ENCODE measurements at places on chromosomes 16 and 17. TPM values are rescaled to one million over a fixed set of nuclear protein-coding genes. Genes with fewer than 3 reads are reported as not detected.

Gene ALOX12B
- polyA plus RNA-seq, result 2.4 TPM

Gene CCR7
- polyA plus RNA-seq, result 802 TPM

Gene DOK4
- polyA plus RNA-seq, result 0.22 TPM

Gene KRT24
- not detected for polyA plus RNA-seq

Gene PITPNM3
- 0.07 TPM for polyA plus RNA-seq

Gene ELMO3
- polyA plus RNA-seq, result 0.24 TPM

Gene PLLP
- polyA plus RNA-seq, result 0.51 TPM

Gene PDILT
- polyA plus RNA-seq, result not detected

Gene GPR179
- polyA plus RNA-seq, result not detected

Gene TEKT1
- not detected for polyA plus RNA-seq

Gene SRCIN1
- not detected for polyA plus RNA-seq

Gene TNFRSF13B
- 16.2 TPM for polyA plus RNA-seq

Gene TBC1D3
- polyA plus RNA-seq, result not detected

Gene UMOD
- not detected for polyA plus RNA-seq

Gene HSD11B2
- not detected for polyA plus RNA-seq

Gene ABCC3
- 0.99 TPM for polyA plus RNA-seq

Gene NR1D1
- polyA plus RNA-seq, result 1.1 TPM

Gene CHD9NB
- polyA plus RNA-seq, result not detected

Gene CAMKK1
- 1.2 TPM for polyA plus RNA-seq

Gene TOP2A
- polyA plus RNA-seq, result 0.87 TPM

Gene TAT
- polyA plus RNA-seq, result 0.12 TPM

Gene SAMD14
- polyA plus RNA-seq, result not detected

Gene IRF8
- 712 TPM for polyA plus RNA-seq

Gene COX6A2
- not detected for polyA plus RNA-seq

Gene HAS3
- 0.48 TPM for polyA plus RNA-seq

Gene VMO1
- not detected for polyA plus RNA-seq

Gene FBRS
- 3.5 TPM for polyA plus RNA-seq

Gene CA5A
- not detected for polyA plus RNA-seq

Gene ADAD2
- not detected for polyA plus RNA-seq

Gene ASIC2
- not detected for polyA plus RNA-seq

Gene ZNF598
- polyA plus RNA-seq, result 3.2 TPM

Gene CPNE7
- polyA plus RNA-seq, result not detected

Gene C16orf96
- 0.11 TPM for polyA plus RNA-seq

Gene IGSF6
- 0.44 TPM for polyA plus RNA-seq

Gene SYT17
- polyA plus RNA-seq, result 30.1 TPM

Gene RAB26
- not detected for polyA plus RNA-seq

Gene TP53TG3B
- not detected for polyA plus RNA-seq

Gene AOC3
- not detected for polyA plus RNA-seq

Gene KLHL11
- 9.8 TPM for polyA plus RNA-seq

Gene TTYH2
- 1.4 TPM for polyA plus RNA-seq

Gene NSMCE1
- 182 TPM for polyA plus RNA-seq

Gene CMTM2
- not detected for polyA plus RNA-seq
